ENCODE measurements at places on chromosomes 7 and 10.

- no peak for DNase-seq
Observed at GRCh38 chr10:87643920-87644319, 15.8 kb upstream of the PAPSS2 start.

DNA sequence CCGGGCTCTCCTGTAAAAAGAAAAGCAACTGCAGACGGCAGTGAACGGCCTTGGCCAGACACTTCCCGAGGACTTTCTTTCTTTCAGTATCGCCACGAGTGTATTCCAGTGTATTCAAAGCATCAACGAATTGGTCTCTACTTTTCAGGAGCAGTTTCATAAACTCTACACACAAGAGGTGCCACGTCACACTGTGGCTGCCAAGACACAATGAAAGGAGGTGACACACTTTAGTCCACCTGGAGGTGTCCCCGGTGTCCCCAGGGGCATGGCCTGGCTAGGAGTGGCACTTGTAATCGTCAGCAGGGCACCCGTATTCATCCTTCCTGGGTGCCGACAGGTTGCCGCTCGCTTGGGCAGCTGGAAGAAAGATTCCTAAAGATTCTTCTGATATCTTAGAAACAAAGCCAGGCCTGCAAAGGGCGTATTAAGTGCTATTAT, 5.0 kb downstream of the TNS3 start:
- DNase-seq = no peak

DNA sequence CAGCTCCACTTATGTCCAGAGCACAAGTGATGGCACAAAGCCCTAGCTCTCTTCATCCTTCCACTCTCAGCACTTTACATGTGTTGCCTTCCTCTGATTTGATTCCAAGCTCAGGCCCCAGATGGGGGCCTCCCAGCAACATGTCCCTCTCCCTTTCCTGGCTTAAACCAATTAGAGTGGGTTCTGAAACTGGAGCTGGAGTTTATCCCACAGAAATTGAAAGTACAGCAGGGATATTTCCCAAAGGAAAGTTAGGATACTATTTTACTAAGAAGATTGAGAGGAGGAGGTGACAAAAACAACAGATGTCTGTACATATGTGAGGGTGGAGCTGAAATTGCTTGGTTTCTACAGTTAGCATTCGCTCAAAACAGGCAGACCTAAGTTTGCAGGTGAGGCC, 724.6 kb downstream of the AUTS2 start:
- DNase-seq = no peak

- DNase-seq = no peak
Observed at GRCh38 chr10:24603333-24603732, 120.4 kb downstream of the ARHGAP21 start.

- DNase-seq = peak; percentile 34
Observed at GRCh38 chr7:44398953-44399574, 73.7 kb upstream of the CAMK2B start.

- DNase-seq = no peak
Observed at GRCh38 chr7:88140947-88141346, 78.9 kb downstream of the SRI start.

- no peak for DNase-seq
Observed at GRCh38 chr10:47458466-47459154, 25.3 kb downstream of the ANXA8 start.
